AG04449 (cell line): ENCODE measurements at places on chromosomes 6 and 20.

DNA sequence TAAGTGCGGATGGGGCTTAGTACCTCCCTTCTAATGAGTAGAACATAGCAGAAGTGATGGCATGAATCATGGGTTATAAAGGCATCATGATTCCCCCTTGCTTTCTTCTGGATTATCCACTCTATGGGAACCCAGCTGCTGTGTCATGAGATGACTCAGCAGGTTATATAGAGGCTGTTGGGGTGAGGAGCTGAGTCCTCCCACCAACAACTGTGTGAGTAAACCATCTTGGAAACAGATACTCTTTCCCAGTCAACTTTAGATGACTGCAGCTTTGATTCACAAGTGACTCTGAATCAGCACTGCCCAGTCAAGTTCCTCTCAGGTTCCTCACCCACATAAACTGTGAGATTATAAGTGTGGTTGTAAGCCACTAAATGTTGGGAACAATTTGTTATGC, 46.3 kb downstream of the FAM83B start:
- DNase-seq = peak; percentile 24

DNA sequence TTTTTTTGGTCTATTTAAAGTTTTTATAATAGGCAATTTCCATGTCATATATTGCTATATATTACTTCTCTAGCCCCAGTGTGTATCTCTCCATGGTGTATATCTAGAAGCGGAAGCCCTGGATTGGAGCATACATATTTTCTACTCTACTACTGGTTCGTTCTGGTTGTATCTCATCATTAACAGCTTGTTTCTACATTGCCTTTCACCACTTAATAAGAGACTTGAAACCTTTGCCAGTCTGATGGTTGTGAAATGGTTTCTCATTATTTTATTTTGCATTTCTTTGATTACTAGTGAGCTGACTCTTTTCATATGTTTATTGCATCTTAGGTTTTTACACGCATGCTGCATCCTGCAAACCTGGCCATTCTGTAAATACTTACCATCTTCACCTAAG, 3.6 kb downstream of the DSTN start:
- no peak for DNase-seq

GRCh38 chr20:60986506-60987156, 265.4 kb upstream of the CDH4 start:
- no peak for DNase-seq

GRCh38 chr20:45518282-45518681, 2.9 kb upstream of the SPINT3 start:
- no peak for DNase-seq

- DNase-seq = no peak
Measured at GRCh38 chr6:14397518-14397901, 279.9 kb downstream of the CD83 start.

DNA sequence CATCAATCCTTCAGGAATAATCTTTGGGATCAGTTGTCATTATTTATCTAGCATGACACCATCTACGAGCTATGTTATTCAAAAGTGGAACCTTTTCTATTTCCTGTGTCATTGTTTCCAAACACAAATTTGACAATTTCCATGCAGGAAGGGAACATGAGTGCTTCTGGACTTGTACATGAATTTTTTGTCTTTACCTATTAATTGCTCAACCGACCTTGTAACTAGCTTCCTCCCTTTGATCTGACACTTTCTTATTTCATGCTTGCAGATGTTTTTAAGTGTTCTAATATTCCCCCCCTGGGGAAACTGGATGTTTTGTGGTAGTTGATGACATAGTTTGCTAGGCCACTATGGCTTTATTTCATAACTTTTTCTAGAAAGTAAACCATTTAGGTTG, 139.4 kb downstream of the BMP2 start:
- no peak for DNase-seq

- DNase-seq = no peak
Measured at GRCh38 chr6:11164717-11165646, 53.5 kb upstream of the ERVFRD-1 start.

- DNase-seq = no peak
Measured at GRCh38 chr6:107105511-107106116, 9.7 kb downstream of the BEND3 start.

DNA sequence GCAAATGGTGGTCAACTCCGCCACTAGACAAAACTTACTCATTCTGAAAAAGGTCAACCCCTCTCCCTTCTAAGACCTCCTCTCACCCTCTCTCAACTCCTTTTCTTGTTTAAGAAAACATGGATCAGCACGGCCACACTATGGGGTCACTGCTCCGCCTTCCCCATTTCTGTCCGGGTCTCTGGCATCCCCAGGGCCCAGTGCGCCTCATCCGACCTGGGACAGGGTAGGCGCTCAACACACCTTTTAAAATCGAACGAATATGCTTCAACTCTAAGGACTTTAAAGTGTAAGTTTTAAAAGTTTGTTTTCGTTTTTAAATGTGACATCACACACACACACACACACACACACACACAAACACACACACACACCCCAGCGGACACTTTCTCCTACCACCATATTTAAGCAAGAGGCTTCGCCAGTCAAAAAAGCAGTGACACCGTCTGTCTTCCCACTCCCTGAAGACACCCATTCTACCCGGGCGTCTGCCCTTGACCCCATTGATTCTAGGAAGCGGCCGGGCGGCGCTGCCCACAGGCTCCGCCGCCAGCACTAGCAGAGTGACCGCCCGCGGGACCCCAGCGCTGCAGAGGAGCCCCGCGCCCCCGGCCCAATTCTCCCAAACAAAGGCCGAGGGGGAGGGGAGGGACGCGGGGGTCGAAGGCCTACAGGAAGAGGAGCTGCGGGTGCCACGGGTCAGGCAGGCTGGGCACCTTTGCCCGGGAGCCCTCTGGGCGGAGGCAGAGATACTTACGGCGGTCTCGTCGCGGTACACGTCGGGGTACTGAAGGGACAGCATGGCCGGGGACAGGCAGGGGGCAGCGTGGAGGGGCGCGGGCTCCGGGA, 568 bp downstream of the PREP start:
- DNase-seq = no peak

DNA sequence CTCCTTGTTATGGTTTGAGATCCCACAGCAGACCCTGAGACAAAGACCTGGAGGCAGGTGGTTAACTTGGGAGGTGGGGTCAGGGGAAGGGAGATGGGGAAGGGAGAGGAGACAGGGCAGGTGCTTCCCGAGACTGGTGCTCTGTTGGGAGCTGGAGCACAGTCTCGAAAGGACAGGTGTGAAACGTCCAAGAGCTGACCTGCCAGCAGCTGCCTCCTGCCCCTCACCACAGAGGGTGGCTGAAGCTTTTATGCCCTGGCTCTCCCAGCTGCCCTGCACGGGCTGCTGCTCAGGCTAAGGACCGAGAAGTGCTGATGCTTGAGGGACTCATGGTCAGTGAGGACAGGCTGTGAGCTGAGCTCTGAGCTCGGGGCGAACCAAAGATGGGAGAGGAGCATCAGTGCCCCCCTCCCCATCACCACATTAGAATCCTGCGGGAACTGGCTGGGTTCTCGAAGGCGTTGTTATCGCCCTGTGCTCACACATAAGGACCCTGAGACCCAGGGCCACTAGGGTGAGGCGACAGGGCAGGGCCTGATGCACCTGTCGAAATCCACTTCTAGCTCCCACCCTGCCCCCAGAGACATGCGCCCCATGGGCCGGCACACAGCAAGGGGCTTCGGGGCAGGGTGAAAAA, 25.3 kb upstream of the CD93 start:
- DNase-seq = no peak

GRCh38 chr6:121436960-121437850, 1.8 kb downstream of the GJA1 start:
- no peak for DNase-seq

DNA sequence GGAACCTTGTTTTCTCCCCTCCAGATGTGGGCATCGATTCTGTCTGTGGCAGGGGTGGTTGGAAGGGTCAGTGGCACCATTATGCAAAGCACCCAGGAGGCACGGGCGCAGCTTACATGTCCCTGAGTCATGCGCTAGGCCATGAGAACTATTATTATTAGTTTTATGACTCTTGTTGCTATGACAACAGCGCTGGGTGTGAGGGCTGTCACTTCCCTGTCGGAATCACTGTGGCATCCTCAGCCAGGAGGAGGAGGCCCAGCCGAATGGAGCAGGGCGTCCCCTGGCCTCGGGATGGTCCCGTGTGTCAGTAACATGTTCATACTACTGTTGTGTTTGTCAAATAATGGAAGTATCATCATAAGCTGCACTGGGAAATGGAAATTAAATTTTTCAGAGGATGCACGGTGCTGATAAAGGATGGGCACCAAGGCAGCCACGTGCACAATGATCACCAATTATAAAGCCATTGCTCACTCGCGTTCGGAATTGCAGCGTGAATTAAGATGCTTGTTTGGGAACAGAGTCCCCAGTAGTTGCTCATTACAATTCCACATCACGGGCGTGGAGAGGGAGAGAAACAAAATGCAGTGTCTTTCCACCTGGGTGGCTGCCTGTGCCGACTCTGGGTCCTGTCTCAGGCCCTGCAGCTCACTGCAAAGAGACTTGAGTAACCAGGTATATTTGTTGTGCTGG, 247.9 kb downstream of the CDH4 start:
- DNase-seq = no peak

- DNase-seq = no peak
Measured at GRCh38 chr20:24994470-24995368, 2.2 kb upstream of the APMAP start.

DNA sequence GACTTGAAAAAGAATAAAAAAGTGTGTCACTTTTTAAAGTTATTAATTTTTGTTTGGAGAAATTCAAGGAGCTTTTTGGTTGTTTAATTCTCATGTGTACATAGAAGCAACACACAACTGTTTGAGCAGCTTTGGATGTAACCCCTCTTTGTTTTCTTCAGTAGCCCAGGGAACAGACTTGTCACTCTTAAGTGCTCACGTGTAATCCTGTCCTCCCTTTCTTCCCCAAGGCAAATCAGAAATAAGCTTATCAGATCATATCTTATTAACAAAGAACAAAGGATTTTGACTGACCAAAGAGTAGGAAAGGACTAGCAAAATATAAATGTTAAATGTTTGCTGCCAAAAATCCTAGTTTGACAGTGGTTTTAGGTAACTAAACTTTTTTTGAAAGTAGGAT, 7.3 kb upstream of the FLRT3 start:
- no peak for DNase-seq

DNA sequence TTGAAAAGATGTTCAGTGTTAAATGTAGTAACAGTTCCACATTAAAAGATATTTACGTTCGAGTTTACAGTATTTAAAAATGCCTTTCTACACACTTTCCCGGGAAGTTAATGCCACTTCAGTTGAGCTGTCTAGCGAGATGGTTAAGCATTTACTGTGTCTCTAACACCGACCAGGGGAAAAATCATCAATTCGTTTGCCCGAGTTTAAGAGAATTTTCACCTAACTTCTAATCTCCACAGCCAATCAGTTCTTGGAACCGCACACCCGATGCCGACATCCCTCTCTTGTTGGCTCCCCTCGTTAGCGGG, 58.2 kb downstream of the FAM217A start:
- DNase-seq = no peak

DNA sequence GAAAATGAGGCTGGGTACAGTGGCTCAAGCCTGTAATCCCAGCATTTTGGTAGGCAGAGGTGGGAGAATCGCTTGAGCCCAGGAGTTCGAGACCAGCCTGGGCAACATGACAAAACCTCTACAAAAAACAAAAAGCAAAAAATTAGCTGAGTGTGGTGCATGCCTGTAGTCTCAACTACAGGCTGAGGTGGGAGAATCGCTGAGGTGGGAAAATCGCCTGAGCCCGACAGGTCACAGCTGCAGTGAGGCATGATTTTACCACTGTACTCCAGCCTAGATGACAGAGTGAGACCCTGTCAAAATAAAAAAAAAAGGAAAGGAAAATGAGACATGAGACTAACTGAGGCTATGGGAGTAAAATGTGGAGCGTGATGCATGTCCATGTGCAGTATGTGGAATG, 88.0 kb upstream of the CD83 start:
- no peak for DNase-seq

GRCh38 chr6:43578748-43579147, 2.8 kb downstream of the POLH start:
- no peak for DNase-seq

DNA sequence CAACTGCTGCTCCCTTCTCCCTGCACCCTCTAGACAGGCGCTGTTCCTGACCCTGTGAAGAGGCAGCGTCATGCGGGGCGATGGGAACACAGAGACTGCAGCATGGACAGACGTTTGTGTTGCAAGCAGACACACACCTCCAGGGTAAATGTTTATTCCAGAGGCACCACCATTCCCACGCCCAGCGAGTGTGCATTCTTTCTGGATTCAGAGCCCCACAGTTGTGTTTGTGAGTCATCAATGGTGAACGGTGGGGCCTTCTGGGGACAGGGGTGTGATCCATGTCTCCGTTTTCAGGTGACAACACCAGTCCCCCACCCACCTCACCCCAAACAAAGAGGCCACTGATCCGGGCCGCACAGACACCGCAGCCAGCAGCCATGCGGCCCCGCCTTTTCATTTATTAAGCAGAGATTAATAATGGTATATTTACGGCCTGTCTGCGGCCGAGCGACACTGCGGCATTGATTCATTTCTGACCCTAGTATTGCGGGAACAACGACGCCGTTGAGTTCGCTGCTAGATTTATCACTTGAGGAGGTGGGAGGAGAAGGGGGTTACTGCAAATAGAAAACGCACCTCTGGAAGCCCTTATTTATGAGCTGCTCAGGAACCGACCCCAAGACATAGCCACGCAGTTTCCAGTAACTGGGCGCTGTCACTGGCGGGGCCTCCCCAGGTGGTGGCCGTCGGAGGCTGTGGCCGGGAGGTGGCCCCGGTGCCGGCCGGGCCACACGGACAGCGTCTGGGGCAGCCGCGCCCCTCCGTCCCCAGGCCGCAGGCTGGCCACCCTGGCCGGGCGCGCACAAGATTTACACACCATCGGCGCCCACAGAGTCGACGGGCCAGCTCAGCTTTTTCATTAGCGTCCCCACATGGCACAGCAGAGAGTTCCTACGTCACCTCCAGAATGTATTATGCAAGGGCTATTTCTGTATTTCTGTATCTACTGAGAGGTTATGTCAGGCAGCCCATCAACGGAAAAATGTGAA, 367.6 kb downstream of the THBS2 start:
- no peak for DNase-seq

DNA sequence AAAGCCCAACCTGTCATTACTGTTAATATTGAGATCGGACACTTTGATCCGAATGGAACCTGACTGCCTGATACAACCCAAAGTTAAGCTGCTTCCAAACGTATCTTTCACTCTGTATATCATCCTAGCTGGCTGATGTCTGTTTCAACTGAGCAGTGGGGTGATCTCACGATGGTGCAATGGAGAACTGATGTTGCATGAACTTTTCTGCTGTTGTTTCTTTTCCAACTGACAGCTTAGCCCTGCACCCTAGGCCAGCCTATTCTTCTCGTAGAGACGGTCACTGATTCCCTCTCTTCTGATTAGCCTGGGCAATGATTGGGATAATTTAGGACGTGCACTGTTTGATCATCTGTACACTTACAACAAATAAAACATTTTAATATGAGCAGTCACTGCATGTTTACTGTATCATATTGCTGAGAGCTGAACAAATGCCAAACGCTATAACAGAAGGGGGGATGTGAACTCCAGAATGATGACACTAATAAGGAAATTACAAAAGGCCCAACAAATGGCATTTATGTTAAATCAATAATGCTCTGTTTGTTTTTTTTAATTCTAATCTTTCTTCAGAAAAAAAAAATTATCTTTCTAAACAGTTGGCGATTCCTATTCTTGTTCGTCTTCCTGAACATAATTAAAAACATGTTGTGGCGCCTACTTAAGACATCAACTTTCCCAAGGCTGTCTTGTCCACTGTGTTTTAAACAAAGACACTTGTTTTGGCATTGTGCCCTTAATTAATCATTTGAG, 184.8 kb downstream of the ZNF217 start:
- no peak for DNase-seq
